T-helper 2 cell treated with Interferon-gamma antibody and Interleukin-4, amounts not matched to agents 5 μg/mL and 100 μg/mL, for 36 hours (primary cell): ENCODE measurements at places on chromosomes 1 and 21.

GRCh38 chr1:168135921-168136708, 615 bp downstream of the GPR161 start:
- no peak for DNase-seq

GRCh38 chr1:147824798-147825197, 64.4 kb upstream of the GJA5 start:
- no peak for DNase-seq

GRCh38 chr1:39990428-39990827, 35.5 kb downstream of the MFSD2A start:
- no peak for DNase-seq

GRCh38 chr1:230407351-230407750, 18.8 kb downstream of the PGBD5 start:
- no peak for DNase-seq

DNA sequence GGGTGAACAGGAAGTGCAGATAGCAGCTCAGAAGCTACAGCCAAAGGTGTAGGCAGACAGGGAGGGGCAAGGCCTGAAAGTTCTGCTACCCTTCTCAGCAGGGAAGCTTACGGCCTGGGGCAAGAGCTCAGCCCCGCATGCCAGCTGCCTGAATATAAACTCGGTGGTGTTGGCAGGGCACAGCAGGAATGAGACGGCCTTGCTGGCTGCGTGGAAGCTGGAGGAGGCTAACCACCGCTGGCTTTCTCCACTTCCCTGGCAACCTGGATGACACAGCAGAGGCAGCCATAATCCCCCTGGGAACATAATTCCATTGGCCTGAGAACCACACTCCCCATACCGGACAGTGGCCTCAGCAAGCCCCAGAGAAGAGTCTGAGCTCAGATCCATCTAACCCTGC, 81.9 kb upstream of the PRRC2C start:
- DNase-seq = no peak

GRCh38 chr21:28124541-28124940, 868.1 kb downstream of the LTN1 start:
- DNase-seq = no peak

- no peak for DNase-seq
Observed at GRCh38 chr1:241787691-241788090, 60.3 kb upstream of the EXO1 start.
